ENCODE measurements at places on chromosomes 13 and 19.

DNA sequence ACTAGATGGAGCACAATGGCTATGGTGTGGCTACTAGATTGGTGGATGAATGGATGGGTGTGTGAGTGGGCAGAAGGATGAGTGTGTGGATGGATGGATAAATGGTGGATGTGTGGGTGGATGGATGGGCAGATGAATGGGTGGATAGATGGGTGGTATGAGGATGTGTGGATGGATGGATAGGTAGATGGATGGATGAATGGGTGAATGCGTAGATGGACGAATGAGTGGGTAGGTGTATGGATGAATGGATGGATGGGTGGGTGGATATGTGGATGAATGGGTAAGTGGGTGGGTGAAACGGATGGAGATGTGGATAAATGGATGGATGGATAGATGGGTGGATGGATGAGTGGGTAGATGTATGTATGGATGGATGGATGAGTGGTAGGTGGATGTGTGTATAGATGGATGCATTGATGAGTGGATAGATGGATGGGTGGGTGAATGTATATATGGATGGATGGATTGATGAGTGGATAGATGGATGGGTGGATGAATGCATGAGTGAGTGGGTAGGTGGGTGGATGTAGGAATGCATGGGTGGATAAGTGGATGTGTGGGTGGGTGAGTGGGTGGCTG, 114.2 kb downstream of the TEX29 start:
- DNase-seq: no peak

- DNase-seq: peak; percentile 25
Observed at GRCh38 chr19:44570984-44571684, 41.7 kb upstream of the CEACAM20 start.

GRCh38 chr13:106324444-106324843, 211.0 kb downstream of the EFNB2 start:
- no peak for DNase-seq

DNA sequence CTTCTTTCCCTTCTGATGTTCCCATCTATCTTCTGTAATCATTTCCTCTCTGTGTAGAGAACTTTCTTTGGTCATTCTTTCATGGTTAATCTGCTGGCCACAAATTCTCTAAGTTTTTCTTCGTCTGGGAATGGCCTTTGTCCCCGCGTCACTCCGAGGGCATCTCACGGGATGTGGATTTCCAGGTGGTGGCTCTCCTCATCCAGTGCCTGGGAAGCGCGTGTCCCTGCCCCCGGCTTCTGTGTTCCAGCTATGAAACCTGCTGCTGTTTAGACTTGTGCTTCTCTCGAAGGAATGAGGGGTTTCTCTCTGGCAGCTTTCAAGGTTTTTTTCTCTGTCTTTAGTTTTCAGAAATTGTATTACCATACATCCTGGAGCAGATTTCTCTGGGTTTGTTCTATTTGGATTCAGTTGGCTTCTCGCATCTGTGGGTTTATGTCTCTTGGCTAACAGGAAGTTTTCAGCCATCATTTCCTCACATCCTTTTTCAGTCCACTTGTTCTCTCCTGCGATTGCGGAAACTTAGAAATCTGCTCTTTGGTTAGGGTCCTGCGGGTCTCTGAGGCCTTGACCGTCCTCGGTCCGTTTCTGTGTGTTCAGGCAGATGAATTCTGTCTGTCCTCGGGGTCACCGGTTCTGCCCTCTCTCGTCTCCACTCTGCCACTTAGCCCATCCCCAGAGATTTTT, 36.9 kb upstream of the DCUN1D2 start:
- DNase-seq: no peak

DNA sequence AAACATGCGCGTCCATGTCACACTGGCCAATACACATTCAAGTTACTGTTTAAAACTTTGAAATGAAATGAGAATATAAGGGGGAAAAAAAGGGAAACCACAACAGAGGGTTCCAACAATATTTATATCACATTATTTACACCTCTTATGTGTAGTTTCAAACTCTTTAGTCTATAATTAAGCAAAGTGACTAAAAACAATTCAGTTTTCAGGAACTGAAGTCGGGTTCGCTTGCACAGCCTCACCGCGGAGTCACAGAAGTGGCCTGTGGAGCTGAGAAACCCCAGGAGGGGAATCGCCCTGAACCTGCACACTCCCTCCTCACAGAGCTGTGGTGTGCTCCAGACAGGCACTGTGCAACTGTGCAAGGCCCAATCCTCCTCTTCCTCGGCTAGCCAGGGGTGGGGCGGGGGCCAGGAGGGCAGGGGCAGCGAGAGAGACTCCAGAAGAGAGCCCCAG, 75.9 kb downstream of the STK24 start:
- DNase-seq: peak; percentile 73

GRCh38 chr19:40646743-40647254, 43.7 kb downstream of the NUMBL start:
- DNase-seq: no peak

- DNase-seq: no peak
Observed at GRCh38 chr13:20390526-20391175, 135.0 kb downstream of the CRYL1 start.

DNA sequence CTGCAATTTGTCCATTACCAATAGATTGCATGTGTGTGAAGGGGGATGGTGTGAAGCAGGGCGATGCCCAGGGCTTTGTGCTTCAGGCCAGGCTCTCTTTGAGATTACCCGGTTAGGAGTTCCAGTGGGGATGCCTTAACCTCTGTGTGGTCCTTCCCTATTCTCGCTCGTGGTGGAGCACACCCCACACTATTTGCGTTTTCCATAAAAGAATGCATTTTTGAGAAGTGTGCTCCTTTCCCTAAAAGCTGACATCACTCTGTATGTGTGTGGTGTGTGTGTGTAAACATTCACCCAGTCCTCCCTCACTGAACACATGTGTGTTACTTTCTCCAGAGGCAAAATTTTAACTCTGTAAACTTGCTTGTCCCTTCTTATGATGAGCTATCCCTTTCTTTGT, 308.3 kb downstream of the SLC7A1 start:
- no peak for DNase-seq

GRCh38 chr13:73069206-73069805, 10.5 kb downstream of the KLF5 start:
- no peak for DNase-seq

GRCh38 chr13:32334671-32335070, 19.4 kb downstream of the BRCA2 start:
- no peak for DNase-seq

- DNase-seq: no peak
Observed at GRCh38 chr19:45881909-45882528, 3.9 kb downstream of the IRF2BP1 start.

DNA sequence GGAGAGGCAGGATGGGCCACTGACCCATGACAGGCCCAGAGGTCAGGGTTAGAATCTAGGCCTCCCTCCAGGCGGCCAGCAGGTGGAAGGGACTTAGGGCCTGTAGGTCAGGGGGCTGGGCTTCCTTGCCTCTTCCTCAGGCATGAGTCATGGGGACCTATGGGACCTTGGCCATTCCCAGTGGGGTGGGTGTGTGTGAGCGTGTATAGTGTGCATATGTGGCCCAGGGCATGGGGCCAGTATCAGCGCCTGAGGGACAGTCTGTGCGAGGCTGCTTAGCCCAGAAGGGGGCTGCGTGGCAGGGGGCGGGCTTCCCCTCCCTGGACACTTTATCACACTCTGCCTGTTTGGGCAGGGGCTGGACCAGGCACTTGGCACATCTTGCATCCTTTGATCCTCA, 13.3 kb downstream of the KCTD15 start:
- no peak for DNase-seq

GRCh38 chr13:74187564-74187963, 53.4 kb upstream of the KLF12 start:
- no peak for DNase-seq

GRCh38 chr13:50247223-50247622, 232.0 kb downstream of the KCNRG start:
- no peak for DNase-seq

GRCh38 chr19:55044771-55045716, 7.0 kb upstream of the GP6 start:
- no peak for DNase-seq

DNA sequence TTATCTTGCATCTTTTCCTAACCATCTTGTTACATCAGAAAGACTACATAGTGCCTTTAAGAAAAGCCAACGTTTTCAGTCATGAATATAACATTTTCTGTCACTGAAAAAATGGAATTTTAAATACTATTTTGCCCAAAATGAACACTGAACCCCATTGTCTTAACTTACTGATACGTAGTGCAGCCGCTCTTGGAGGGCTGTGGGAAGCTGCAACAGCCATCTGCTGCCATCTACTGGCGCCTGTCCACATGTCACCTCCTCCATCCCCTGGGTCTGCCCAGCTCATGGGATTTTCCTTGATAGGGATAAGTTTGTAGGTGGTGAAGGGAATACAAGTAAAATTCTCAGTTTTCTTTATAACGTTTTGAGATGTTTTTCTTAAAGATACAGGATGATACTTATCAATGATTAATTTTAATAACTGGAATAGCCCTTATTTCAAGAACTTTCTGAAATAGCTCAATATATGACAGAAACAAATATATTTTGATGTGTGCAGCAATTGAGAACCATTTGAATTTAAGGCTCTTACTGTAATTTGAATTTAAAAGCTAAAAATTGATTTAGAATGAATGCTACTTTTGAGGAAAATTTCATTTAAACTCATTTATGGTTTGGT, 73.7 kb downstream of the GGACT start:
- DNase-seq: peak; percentile 22

- DNase-seq: no peak
Observed at GRCh38 chr13:99704390-99704789, 203.1 kb downstream of the TM9SF2 start.

DNA sequence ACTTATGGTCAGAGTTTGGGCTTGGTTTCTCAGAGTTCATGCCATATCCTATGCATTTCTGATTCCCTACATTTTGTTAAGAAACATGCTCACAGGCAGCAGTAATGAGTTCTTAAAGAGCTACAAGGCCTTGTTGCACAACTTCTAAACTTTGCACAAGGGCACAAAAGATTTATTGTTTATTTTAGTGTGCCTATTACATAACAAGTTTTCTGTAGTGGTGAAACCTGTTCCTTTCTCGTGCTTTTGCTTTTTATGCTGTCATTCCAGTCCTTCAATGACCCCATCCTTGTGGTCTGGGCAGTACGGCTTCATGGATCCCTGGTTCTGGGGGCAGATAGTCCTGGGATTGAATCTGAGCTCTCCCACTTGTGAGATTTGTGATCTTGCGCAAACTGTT, 17.8 kb downstream of the ZNF507 start:
- DNase-seq: no peak

- no peak for DNase-seq
Observed at GRCh38 chr13:25963674-25964073, 88.1 kb downstream of the SHISA2 start.

DNA sequence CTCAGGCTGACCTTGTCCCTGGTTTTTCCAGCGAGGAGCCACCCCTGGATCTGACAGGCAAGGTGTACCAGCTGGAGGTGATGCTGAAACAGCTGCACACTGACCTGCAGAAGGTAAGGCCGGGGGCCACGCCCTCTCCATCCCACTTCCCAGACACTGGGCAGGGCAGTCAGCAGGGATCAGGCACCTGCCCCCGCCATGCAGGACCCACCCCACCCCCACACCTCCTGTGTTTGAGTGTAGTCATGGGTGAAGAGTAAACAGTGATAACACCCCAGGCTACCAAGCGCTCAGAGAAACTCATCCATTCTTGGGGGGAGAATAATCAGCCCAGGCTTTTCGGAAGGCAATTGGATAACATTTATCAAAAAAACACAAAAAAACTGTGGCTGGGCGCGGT, 19.9 kb downstream of the DPF1 start:
- no peak for DNase-seq

GRCh38 chr13:23621316-23621645, 51.1 kb downstream of the TNFRSF19 start:
- DNase-seq: no peak

DNA sequence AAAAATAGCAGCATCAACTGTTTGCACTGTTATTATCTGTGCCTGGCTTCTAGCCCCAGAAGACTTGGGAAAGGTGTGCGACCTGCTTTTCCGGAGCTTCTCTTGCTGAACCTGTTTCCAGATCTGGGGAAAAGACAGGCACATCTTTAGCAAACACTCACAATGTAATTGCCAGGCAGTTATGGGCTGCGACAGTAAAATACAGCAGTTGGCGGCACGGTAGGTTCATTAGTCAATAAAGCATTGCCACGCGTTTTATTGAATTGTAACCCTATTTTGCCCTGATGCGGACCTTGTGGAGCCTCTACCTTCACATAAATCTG, 223.7 kb upstream of the TSHZ3 start:
- DNase-seq: no peak

- no peak for DNase-seq
Observed at GRCh38 chr13:31912647-31913401, 118.8 kb upstream of the FRY start.

GRCh38 chr13:28754698-28755545, 36.2 kb upstream of the SLC46A3 start:
- no peak for DNase-seq

GRCh38 chr19:13017306-13018034, 22.2 kb downstream of the NFIX start:
- DNase-seq: no peak

GRCh38 chr13:97976610-97977521, 23.4 kb downstream of the IPO5 start:
- no peak for DNase-seq

DNA sequence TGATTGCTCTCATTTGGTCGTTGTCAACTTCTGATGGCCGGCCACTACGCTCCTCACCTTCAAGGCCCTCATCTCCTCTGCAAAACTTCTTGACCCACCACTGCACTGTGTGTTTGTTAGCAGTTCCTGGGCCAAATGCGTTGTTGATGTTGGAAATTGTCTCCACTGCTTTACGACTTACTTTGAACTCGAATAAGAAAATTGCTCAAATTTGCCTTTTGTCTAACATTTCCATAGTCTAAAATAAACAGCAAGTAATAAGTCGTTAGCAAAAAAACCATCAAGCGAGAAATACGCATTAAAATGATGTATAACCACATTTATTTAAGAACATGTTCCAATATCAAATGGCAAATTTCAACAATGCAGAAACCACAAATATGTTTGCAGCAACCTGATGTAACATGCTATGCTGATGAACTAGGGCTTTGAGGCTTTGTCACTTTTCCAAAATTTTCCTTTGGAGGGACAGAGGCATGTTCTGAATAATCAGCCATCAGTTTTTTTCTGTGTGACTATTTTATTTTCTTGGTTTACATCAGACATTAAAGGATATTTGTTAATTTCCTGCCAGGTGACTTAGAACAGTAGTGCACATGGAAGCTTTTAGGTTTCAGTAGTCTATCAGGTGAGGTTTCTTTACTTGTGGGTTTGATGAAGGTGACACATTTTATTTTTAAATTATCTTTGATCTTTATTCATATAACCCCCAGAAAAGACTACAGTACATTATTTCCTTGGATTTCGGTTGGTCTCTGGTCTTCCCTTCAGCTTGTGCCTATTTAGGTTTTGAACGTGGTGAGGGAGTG, 74.7 kb upstream of the TEX29 start:
- DNase-seq: no peak

Data from stimulated activated naive B cell treated with anti-CD40 and anti-IgM and Interleukin-4, amounts not matched to agents 10 μg/mL and 1 μg/mL and 100 μg/mL, for 72 hours (primary cell).